ENCODE measurements at places on chromosomes 1 and 21.

- no peak for DNase-seq
Observed at GRCh38 chr1:31272369-31272768, 24.2 kb downstream of the SNRNP40 start.

DNA sequence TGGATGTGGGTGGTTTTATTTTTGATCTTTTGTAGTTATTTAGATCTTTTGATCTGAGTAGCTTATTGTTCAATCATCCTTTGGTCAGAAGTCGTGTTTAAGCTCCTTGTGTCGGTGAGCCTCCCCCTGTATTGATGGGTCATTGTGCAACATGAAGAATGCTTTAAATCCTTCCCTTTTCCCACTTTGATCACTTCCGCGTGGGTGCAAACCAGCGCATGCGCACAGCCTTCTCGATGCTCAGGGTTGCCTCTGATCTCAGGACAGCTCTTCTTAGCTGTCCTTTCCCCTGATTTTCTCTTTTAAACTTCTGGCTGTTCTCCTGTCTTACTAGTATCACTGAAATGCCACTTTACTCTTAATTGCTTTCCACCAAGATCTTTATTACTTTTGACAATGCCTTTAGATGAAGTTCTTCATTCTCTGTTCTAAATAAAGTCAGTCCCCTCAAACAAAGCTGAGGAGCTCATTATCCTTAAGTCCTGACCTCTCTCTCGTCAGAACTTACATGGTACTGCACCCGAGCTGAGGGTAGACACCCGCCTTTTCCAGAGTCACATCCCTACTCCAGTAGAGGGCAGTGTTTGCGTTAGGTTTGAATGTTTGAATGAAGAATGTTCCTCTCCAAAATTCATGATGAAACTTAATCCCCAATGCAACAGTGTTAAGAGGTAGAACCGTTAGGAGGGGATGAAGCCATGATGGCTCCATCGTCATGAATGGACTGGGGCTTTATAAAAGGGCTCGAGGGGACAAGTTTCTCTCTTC lies 547.9 kb upstream of the TMPRSS15 start:
- DNase-seq, result peak; percentile 1

DNA sequence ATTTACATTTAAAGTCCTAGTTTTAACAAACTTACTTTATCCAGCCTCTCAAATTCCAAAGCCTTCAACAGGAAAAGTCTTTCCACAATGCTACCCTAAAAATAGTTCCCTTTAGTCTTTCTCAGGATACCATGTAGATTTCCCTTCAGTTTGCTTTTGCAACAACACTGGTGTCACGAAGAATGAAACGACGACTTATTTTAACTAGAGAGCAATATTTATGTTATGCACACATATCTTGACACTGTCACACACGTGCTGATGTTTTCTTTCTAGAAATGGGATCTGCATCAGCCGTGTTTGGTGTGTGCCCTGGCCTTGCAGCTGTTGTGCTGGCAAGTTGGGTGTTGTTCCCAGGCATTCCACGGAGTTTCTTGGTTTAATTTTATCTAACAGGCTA lies 75.5 kb downstream of the SIPA1L2 start:
- no peak for DNase-seq

- no peak for DNase-seq
Observed at GRCh38 chr1:2530513-2531361, 674 bp upstream of the HES5 start.

DNA sequence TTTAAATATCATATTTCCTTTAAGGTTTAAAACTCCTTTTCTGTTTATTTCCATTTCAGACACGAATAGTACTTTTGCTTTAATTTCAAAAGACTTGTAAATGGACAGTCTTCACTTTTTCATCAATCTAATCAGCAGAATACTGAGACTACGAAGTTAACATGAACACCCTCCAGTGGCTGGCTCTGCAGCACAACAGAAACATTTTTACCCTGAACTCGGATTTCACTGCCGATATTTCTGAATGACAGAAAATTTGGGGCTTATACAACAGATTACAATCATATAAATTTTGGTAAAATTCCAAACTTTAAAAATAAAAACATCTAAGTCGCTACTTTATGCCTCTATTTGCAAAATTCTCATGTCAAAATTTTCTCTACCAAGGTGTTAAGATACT lies 86.2 kb downstream of the AKT3 start:
- DNase-seq, result no peak

- DNase-seq, result no peak
Observed at GRCh38 chr1:48422009-48422408, 50.0 kb downstream of the SPATA6 start.

- DNase-seq, result no peak
Observed at GRCh38 chr1:94606471-94606870, 64.9 kb upstream of the F3 start.

DNA sequence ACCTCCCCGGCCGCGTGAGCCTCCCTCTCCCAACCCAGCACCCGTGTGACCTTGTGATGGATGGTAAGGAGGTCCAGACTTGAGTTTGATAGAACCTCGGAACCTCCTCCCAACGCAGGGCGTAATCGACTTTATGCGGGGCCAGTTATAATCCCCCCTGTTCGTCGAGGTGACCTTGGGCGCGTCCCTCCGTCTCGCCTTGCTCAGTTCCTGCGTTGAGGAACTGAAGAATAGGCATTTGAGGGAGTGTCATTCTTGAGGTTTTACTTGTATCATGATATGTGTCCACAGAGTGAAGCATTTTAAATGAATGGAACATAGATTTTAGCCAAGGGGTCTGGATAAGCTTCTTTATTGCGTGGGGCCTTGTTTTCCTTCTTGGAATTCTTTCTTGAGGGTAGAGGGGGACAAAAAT lies 433 bp downstream of the TIMM17A start:
- DNase-seq, result no peak

DNA sequence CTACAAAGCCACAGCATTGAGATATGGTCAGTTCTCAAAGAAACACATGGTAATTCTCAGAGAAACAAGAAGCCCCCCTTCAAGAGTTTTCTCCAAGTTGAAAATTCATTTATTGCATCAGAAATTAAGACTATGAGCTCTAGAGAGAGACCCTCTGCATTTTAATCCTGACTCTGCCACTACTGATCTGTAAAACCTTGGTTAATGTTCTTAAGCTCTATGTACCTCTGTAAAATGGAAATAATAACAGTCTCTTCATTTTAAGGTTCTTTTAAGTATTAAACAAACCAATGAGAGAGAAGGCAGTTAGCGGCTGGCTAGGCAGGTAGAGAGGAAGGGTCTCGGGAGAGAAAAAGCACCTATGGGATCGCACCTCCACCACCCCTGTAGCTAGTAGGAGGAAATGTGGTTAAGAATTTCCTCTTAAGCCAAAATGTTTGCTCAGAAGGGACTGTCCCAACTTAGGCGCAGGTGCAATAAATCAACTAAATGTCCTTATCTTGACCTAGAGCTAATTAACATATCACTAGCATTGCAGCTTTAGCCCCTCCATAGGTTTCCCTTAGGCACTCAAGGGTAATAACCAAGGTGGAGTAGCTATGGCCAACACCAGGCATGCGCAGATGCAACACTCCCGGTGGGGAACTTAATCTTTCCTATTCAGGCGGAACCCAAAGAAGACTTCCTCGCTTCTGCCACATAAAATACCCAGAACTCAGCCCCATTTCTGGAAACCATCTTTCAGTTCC lies 1685.4 kb downstream of the MRPL39 start:
- DNase-seq, result no peak

DNA sequence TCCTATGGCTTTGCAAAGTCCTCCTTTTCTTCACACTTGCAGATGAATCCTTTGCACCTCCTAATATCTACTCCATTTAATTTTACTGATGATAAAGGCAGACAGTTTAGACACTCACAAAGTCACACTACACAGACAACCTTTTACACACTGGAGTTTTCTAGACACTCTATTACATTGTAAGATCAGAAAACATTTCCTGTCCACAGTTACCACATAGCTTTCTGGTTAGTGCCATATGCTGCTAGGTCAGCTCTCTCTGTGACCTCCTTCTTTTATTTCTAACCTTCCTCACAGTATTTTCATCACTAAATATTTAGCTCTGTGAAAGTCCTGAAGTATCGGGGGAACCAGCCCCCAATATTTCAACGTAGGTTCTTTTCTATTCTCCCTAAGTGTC lies 5.1 kb downstream of the SH2D1B start:
- DNase-seq, result no peak

GRCh38 chr1:216793303-216793702 lies 70.1 kb upstream of the ESRRG start:
- no peak for DNase-seq

Data from LoVo (cell line).